ENCODE measurements at places on chromosomes 11 and 22. TPM values are rescaled to one million over a fixed set of nuclear protein-coding genes. Genes with fewer than 3 reads are reported as not detected.

MN1 gene
- total RNA-seq, result 0.07 TPM

CELSR1 gene
- total RNA-seq, result 0.44 TPM

OTOG gene
- not detected for total RNA-seq

MYH9 gene
- total RNA-seq, result 618 TPM

DPP3 gene
- 112 TPM for total RNA-seq

GP1BB gene
- not detected for total RNA-seq

C11orf91 gene
- not detected for total RNA-seq

POU2F3 gene
- not detected for total RNA-seq

TSSK2 gene
- total RNA-seq, result not detected

PIWIL4 gene
- 0.41 TPM for total RNA-seq

TMPRSS4 gene
- total RNA-seq, result not detected

TLCD5 gene
- total RNA-seq, result 1.7 TPM

ASPHD2 gene
- 23.5 TPM for total RNA-seq

PPP2R1B gene
- 58.1 TPM for total RNA-seq

CCDC73 gene
- not detected for total RNA-seq

FBLN1 gene
- total RNA-seq, result not detected

NFAM1 gene
- 0.12 TPM for total RNA-seq

OR52E2 gene
- not detected for total RNA-seq

IFITM1 gene
- total RNA-seq, result 208 TPM

LRRC4C gene
- total RNA-seq, result not detected

FADS2 gene
- total RNA-seq, result 256 TPM

LRRC32 gene
- total RNA-seq, result 5.7 TPM

RNASEH2C gene
- 89.0 TPM for total RNA-seq
